ENCODE measurements at places on chromosomes 1 and 21. TPM values are rescaled to one million over a fixed set of nuclear protein-coding genes. Genes with fewer than 3 reads are reported as not detected.

NLRP3 gene
- not detected for total RNA-seq

FOXO6 gene
- not detected for total RNA-seq

CCDC185 gene
- not detected for total RNA-seq

NUCKS1 gene
- 51.7 TPM for total RNA-seq

RALGPS2 gene
- 57.4 TPM for total RNA-seq

CCDC190 gene
- 0.26 TPM for total RNA-seq

TAF13 gene
- total RNA-seq, result 69.0 TPM

SLX9 gene
- total RNA-seq, result 14.0 TPM

KRTAP19-1 gene
- not detected for total RNA-seq

SPRR5 gene
- total RNA-seq, result not detected

All from bronchial smooth muscle cell (primary cell).